Ovary (tissue), 10 donors: ENCODE measurements at places on chromosomes 11 and 22.

- DNase-seq = no peak
These were observed 82.7 kb upstream of the DRD2 start for GRCh38 chr11:113557926-113558325.

DNA sequence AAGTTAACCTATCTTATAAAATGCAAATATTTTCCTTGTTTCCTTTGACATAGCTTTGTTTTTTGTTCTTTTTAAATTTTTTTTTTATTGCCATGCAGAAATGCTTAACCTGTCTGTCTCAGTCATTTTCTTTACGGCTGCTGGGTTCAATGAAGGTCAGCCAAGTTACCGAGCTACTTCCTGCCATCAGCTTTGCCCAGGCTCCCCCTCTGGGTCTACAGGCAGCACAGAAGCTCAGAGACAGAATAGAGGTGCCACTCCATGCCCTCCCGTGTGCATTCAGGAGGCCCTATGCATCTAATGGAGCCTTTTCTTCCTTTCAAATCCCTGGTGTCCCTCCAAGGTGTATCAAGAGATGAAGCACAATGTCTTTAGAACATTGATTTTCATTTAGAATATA lies 411.0 kb upstream of the NARS2 start:
- DNase-seq = no peak

GRCh38 chr11:123719452-123719851 lies 22.0 kb downstream of the ZNF202 start:
- DNase-seq = no peak

DNA sequence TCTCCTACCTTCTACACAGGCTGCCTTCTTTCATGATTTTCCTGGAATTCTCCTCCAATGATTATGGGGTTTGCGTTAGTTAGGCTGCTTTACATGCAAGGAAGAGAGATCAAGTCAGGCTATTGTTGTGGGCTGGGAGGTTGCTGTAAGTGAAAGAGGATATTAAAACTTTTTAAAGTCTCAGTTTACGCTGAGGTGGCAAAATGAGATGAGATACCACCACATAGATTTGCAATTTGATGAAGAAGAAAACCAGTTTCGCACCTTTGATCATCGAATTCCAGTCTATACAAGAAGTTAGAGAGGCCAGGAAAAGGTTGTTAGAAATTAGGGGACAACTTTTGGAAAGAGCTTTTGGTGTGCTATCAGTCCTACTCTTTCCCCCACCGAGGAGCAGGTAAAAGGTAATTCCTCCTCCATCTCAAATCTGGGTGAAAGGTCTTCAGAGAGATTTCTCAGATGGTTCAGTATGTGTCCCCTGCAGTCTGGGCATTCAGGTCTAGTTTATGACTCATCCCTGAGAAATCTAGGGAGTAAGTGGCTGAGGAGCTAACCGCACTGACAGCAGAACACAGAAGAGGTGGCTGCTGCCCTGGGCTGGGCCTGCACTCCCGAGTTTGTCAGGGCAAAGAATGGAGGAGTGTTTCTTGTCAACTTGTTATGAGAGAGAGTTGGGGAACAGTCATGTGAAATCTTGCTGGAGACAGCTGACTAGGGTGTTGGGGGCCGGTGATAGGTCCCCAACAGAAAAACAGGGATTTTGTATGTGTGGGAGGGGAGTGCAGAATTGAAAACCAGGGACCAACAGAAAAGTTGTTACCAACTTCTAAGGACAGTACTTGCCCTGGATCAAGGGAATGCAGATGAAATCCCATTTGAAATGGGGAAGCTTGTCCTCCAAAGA lies 34.7 kb downstream of the CCDC83 start:
- no peak for DNase-seq

- DNase-seq = no peak
These were observed 40.0 kb downstream of the AMBRA1 start for GRCh38 chr11:46553814-46554212.
